ENCODE measurements at places on chromosomes 5 and 9.

- no peak for DNase-seq
Measured at GRCh38 chr9:78325343-78325742, 28.4 kb downstream of the PSAT1 start.

DNA sequence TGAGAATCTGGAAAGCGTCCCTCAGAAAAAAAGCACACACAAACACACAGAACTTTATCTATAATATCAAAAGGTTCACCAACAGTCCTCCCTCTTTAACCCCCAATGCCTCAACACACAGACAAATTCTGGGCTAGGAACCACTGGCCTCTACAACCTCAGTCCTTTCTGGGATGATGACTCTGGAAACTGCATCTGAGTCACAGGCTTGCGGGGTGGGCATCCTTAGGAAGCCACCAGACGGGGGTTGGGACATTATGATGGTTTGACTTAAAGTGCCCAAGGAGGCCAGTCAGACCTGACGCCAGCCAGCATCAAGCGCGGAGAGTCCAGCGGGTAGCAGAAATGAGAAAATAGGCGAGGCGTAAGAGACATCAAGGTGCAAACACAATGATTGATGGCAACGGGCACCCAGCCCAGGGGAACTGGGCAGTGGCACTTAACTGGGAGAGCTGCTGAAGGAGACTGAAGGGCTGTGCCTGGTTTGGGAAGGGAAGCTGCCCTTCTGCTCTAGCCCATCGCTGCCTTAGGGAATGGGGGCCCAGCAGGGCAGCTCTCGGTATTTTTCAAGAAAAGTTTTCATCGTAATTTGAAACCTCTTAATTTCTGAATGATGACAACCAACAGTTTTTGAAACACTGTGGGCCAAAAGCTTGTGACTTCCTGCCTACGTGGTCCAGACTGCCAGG is 20.7 kb downstream of the SPRY4 start:
- no peak for DNase-seq

GRCh38 chr9:135478829-135479468 is 633 bp upstream of the PPP1R26 start:
- DNase-seq: no peak

GRCh38 chr9:33506626-33507370 is 17.3 kb upstream of the ANKRD18B start:
- DNase-seq: no peak

GRCh38 chr9:7370381-7370780 is 429.2 kb downstream of the DMAC1 start:
- no peak for DNase-seq

GRCh38 chr5:146034127-146034526 is 71.2 kb downstream of the PLAC8L1 start:
- no peak for DNase-seq

Data from Jurkat, Clone E6-1 (cell line).